ENCODE measurements at places on chromosomes 7 and 10.

DNA sequence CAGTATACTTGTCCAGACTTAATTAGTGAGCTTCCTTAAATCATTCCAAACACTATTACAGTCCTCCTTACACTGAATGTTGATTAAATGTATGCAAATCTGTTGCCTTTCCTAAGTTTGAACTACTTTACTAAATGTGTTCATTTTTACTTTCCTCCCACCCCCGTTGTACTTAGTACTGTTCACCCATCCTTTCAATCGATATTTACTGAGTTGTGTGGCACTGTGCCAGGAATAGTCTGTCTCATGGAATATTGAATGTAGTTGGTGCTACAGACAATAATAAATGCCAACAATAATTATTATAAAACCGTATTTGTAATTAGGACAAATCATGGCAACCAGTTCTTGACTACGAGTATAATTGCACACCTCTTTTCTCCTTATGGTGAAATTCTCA, 335.7 kb downstream of the GPR37 start:
- DNase-seq: no peak

GRCh38 chr10:36455526-36456133, 669.8 kb upstream of the ANKRD30A start:
- DNase-seq: no peak

GRCh38 chr7:158474488-158474887, 113.1 kb downstream of the PTPRN2 start:
- DNase-seq: no peak

- peak; percentile 3 for DNase-seq
These were observed 65.5 kb downstream of the TNS3 start for GRCh38 chr7:47516386-47516785.

- DNase-seq: no peak
These were observed 169.7 kb upstream of the PHYHIPL start for GRCh38 chr10:59006511-59007306.

DNA sequence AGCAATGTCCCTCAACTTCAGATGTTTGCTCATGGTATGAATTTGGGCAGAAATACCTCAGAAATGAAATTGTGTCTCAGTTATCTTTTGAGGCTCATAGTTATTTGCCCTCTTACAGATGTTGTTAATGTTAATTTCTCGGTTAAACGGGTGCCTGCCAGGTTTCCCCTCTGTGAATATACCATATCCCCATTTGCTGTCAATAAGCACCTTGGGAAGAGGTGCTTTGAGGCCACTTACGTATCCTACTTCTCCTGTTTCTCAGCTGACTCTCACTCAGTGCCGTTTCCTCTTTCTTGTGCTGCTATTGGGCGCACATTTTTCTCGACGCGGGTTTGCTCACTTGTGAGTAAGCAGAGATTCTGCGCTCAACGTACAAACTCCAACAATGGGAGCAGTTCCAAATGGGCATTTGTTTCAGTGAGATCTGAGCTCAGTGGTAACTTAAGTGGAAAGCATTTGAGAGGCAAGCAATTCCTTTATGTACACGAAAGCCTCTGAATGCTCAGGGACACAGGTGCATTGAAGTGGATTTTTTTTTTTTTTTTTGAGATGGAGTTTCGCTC, 34.8 kb upstream of the JAKMIP3 start:
- DNase-seq: no peak

- DNase-seq: no peak
These were observed 8.8 kb downstream of the TMEM120A start for GRCh38 chr7:75985518-75986146.

- peak; percentile 64 for DNase-seq
These were observed 41.2 kb downstream of the TACR2 start for GRCh38 chr10:69375307-69376151.

- no peak for DNase-seq
These were observed 26.0 kb downstream of the CYTH3 start for GRCh38 chr7:6246251-6246917.

DNA sequence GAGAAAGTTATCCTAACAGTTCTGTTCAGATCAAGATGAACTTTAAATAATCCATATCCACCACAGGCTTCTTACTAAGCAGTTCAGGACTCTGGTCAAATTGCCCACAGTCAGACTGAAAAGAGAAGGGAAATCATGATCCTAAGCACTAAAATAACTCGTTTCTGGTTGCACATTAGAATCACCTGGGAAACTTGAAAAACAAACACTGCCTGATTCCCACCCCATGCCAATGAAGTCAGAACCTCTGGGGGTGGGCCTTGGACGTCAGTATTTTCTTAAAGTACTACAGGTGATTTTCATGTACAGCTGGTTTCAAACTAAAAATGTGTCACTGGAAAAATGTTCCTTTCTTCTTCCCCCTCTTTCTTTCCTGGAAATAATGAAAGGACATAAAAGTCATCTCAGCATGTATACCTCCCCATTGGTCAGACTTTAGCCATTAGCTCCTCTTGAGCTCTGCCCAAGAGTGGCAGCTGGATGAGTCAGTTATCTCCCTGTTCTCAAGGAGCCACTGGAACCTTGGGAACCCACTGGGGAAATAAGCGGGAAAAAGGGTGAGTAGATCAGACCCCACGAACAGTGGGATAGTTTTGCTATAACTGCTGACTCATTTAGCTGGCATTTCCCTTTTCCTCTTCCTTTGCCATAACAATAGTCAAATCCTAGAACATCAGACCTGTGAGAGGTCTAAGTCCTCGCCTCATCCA, 75.3 kb upstream of the IL6 start:
- no peak for DNase-seq

DNA sequence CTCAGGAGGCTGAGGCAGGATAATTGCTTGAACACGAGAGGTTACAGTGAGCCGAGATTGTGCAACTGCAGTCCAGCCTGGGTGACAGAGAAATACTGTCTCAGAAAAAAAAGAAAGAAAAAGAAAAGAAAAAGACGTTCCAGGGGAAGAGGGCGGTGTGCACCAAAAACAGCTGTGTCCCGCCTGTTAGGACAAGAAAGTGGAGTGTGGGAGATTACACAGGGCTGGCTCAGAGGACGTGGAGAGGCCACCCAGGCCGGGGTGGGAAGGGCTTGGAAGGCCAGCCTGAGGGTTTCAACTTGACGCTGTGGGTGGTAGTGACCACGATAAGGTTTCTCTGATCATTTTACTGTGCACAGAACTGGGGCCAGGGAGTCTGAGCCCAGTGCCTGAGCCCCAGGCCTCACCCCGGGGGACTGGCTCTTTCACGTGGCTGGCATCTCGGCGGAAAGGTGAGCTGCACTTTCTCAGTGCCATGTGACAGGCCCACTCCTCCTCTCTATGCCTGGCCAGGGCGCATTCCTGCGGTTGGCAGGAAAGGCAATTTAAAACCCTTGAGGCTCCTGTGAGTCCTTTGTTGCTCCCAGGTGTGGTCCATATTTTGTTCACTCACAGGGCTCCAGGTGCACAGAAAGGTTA, 13.9 kb downstream of the RHBDD2 start:
- peak; percentile 50 for DNase-seq

- DNase-seq: no peak
These were observed 195.6 kb downstream of the WDR37 start for GRCh38 chr10:1251769-1252168.

DNA sequence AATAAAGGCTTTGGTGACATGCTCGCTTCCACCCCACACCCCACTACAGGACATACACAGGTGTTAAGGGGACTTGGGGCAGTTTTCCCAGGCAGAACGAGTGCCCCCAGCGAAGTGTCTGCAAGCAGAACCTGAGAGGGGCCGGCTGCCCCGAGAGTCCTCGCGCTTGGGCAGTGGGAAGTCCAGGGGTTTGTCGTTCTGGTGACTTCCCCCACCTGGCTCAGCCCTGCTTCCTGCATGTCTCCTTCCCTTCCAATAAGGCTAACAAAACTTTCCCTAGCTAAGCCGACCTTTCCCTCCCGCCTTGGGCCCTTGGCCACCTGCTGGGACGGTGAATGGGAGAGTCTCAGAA, 916 bp downstream of the VWA2 start:
- no peak for DNase-seq

DNA sequence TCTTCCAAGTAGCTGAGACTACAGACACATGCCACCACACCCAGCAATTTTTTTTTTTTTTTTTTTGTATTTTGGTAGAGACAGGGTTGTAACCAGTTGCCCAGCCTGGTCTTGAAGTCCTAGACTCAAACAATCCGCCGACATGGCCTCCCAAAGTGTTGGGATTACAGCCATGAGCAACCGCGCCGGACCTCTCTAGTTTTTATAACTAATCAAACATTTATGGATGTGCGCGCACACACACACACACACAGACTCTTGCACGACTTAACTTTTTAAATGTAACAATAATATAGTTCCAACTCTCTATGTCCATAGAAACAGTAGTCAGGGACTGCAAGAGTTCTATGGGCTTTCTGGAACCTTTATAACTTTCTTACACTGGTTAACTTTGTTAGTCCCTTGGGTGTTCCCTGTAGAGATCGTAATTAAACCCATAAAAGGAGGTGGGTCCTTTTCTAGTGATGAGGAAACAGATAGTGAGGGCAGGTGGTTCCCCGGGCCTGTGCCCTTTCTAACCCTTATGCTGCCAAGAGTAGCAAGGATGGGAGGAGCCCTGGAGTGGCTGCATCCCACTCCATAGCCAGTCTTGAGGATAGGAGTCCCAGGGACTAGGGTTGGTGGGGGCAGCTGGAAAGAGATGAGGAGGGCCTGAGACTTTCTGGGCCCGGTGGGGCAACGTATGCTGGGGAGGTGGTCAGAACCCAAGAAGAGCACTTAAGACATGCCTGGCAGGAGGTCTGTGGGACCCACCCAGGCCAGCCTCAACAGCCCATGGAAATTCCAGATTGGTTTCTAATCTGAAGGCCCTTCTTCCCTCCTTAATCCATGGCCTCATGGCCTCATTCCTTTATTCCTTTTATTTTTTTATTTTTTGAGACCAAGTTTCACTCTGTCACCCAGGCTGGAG, 8.6 kb downstream of the MARVELD1 start:
- DNase-seq: no peak

DNA sequence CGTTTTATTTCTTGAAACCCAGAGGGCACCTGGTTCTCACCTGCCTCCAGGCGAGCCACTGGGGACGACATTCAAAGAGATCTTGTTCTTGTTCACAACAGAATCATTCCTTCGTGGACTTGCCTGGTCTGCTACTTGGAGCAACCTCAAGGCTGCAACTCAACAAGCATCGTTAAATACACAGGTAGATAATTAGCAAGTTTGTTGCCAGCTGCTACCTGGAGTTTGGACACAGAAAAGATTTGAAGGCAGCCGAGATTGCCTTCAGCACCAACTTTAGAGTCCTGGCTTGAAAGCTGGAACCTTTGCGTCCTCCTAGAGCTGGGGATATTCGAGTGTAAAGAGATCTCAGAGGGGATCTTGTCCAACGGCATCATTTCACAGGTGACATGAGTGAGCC, 89.6 kb upstream of the C7orf33 start:
- DNase-seq: no peak
